ENCODE measurements at places on chromosomes 5 and 9.

- DNase-seq = no peak
Measured at GRCh38 chr5:102815084-102815483, 60.0 kb downstream of the PAM start.

- no peak for DNase-seq
Measured at GRCh38 chr5:93677359-93677891, 64.0 kb downstream of the POU5F2 start.

DNA sequence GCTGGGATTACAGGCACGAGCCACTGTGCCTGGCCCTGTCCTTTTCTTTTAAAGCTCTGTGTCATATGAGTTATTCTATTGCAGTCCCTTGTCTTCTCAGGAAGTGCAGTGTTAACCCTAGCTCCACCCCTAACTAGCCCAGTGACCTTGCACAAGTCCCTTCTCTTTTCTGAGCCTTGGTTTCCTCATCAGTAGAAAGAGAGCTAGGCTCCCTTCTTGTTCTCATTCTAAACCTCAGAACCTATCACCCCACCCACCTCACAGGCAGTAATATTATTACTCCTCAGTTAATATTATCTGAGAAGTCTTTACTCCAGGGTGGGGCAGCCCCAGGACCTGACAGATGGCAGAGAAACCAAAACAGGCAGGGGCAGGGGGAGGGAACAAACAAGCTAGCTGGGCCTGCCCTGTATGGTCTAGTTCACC, 7.2 kb downstream of the CYFIP2 start:
- no peak for DNase-seq

DNA sequence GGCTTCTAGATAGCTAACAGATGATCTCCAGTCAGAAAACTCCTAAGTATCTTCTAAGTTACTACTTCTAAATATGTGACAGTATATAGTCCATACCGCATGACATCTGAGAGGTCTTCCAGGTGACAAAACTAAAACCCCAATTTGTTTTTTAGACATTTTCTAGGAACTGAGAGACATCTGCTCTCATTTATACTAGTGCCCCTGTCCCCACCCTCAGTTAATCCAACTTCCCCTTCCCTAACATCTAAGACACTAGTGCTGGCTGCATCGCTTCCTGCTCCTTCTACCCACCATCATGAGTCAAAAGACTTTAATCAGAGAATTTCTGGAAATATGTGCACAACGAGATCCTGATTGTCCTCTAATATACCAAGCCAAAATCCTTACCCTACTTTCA, 37.9 kb downstream of the FBXW11 start:
- no peak for DNase-seq

DNA sequence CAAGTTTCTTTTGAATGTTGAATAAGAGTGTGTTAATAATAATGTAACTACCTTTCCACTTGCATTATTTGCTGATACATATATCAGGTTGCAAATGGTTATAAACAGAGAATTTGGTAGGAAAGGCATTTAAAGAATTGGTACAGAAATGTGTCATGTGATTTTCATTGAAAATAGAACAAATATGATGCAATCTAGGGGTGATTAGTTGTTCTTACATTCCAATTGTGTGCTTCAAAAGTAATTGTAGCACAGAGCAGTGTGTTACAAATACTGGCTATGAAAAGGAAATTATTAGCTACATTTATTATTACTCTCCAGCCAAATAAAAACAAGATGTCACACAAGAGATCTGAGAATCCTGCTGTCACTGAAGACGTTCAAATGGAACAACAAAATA, 61.8 kb upstream of the PRDM9 start:
- no peak for DNase-seq
